A549 (cell line): ENCODE measurements at places on chromosomes 5 and 9.

- peak; percentile 78 for DNase-seq
Measured at GRCh38 chr5:75053304-75054133, 1.2 kb upstream of the GCNT4 start.

- no peak for DNase-seq
Measured at GRCh38 chr9:98047002-98047401, 9.5 kb upstream of the NANS start.

- DNase-seq, result no peak
Measured at GRCh38 chr5:78779771-78780616, 131.4 kb upstream of the LHFPL2 start.

DNA sequence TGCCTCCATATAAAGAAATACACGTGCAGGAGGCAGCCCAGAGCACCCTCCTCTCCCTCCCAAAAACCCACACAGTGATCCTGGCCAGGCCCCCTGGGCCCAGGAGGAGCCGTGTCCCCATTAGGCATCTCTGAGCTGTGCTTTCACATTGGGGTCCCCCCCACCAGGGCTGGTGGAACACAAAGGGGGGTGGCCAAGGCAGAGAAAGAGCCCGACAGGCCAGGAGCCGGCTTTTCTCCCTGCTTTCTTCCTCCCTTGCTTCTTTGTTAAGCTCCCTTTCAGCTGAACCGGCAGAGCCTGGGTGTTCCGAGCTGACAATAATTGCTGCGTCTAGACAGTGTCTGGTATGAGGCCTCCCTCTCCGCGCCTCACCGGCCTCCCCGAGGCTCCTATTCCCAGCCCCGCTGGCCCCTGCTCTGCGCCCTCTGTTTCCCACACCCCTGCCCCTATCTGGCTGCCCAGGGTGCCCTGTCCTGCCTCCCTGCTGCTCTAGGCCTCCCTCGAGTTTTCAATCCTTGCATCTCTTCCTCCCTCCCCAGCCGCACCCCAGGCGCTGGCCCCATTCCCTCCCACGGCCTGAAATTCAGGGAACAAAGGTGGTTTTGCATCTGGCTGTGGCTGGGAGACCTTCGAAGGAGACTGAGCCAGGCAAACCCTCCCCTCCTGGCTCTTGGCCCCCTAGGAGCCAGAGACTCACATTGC is 120.6 kb downstream of the C9orf50 start:
- peak; percentile 49 for DNase-seq

DNA sequence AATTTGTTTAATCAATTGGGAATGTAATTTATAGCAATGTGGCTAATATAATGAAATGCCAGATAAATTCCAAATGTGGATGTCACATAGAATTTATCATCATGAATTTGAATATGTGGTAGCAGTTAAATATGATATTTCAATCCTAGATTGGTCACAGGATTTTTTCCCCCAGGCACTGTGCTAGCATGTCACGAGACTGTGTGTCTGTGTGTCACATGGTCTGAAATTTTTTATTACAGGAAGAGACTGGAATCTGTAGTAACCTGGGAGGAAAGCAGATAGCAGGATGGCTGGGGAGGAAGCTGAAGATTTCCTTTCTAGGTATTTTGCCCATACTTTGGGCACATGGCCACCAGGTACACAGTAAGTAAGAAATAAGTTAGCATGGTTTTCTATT is 35.4 kb upstream of the MSH3 start:
- DNase-seq, result no peak

- no peak for DNase-seq
Measured at GRCh38 chr5:32263684-32264083, 49.1 kb downstream of the MTMR12 start.

- DNase-seq, result no peak
Measured at GRCh38 chr9:122394265-122395125, 23.7 kb downstream of the PTGS1 start.
